ENCODE measurements at places on chromosomes 13 and 19.

DNA sequence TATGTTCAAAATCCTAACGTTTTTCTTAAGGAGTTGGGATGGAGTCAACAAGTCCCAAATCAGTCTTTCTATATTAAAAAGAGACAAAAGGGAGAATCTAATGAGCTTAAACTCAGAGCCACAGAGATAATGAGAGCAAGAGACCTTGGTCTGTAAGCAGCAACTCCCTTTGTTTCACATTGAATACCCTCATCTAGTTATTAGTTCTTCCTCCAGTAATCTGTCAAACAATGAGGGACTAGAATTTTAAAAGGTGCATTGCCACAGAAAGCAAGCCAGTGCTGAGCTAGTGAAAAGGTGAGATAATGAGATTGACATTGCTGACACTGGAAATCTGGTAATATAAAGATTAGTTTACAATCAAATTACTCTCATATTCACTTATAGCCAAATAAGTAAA is 718.6 kb downstream of the DACH1 start:
- peak; percentile 76 for DNase-seq

DNA sequence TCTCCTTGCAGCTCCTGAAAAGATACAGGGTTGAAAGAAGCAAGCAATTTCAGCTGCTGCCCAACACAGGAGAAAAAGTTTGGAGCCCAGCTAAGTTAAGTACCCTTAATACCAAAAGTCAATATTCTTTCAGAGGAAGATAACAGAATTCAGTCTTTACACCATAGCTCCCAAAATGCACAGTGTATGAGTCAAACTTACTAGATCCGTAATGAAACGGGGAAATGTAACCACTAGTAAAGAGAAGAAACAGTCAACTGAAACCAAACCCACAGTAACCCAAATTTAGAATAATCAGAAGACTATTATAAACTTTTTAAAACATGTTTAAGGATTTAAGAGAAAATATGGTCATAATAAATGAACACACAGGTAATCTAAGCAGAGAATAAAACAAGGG is 45.2 kb downstream of the SUCLA2 start:
- DNase-seq = no peak

- DNase-seq = no peak
Observed at GRCh38 chr13:110421696-110422385, 114.8 kb downstream of the COL4A2 start.

DNA sequence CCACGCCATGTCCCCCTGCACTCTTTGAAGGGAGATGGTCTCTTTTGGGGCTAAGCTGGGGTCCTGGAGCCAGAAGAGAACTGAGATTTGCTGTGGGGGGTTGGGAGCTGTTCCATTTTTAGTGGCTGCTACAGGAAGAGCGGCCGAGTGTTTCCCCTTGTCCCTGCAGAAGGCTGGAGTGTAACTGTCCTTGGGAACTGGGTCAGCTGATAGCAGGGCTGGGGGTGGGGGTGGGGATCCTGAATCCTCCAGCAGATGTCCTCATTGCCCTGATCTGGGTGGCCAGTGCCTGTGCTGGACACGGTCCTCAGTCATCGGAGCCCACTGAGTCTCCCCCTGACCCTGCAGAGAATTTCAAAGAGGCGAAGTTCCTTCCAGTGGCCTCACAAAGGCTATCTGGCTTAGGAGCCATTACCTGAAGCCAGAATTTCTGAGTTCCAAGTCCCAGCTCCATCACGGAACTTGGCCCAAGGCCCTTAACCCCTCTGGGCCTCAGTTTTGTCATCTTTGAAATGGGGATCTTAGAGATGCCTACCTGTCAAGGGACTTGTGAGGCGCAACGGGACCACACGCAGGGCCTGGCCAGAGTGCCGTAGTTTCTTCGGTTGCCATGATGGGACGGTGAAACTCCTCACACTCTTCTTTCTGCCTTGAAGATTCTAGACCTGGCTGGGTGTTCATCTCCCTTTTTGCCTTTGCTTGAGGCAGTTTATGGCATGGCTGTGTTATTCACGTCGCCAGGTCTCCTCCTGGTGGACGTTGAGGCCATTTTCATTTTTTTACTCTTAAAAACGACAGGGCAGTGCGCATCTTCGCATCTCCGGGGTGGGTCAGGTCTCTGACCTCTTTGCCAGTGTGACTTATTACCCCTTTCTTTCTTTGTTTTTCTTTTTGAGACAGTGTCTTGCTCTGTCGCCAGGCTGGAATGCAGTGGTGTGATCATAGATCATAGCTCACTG is 51.9 kb downstream of the DNM2 start:
- DNase-seq = no peak

GRCh38 chr13:110499621-110500281 is 61.8 kb downstream of the RAB20 start:
- DNase-seq = peak; percentile 95

- DNase-seq = no peak
Observed at GRCh38 chr19:29201855-29202254, 11.1 kb downstream of the UQCRFS1 start.

DNA sequence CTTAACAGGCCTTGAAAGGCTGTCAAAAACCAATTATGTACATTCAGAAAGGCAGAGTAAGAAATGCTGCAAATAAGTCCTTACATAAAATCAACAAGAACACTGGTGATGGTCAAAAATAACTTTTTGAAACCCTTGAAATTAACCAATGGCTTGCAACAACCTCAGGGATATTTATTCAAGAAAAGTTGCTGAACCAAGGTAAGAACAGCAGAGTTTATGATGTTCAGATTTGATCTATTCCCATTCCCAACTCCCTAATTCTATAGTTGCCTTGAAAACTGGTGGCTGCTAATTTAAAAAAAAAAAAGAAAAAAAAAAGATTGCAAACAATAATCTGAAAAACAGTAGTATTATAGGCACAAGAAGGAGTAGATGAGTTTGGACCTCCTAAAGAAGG is 109.8 kb upstream of the UFM1 start:
- no peak for DNase-seq

- no peak for DNase-seq
Observed at GRCh38 chr19:54341295-54341694, 2.3 kb upstream of the LILRA4 start.
